Muscle of leg (tissue), 16 donors: ENCODE measurements at places on chromosomes 2 and 18. TPM values are rescaled to one million over a fixed set of nuclear protein-coding genes. Genes with fewer than 3 reads are reported as not detected.

Gene UGT1A5
- total RNA-seq, result not detected

Gene ONECUT2
- total RNA-seq, result 0.35 TPM

DNA sequence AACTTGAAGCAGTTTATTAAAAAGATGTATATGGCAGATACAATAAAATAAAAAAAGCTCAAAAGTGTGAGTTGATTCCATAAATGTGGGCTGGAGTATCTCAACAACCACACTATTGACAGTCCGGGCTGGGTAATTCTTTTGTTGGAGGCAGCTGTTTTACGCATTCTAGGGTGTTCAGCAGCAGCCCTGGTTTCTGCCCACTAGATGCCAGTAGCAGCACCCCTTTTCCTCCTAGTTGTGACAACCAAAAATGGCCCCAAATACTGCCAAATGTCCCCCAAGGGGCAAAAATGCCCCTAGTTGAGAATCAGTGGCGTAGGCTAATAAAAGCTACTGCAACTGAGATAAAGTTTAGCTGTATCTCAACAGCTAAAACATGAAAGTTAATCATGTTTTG is 44.8 kb downstream of the CHMP3 start:
- DNase-seq, result peak; percentile 8

DNA sequence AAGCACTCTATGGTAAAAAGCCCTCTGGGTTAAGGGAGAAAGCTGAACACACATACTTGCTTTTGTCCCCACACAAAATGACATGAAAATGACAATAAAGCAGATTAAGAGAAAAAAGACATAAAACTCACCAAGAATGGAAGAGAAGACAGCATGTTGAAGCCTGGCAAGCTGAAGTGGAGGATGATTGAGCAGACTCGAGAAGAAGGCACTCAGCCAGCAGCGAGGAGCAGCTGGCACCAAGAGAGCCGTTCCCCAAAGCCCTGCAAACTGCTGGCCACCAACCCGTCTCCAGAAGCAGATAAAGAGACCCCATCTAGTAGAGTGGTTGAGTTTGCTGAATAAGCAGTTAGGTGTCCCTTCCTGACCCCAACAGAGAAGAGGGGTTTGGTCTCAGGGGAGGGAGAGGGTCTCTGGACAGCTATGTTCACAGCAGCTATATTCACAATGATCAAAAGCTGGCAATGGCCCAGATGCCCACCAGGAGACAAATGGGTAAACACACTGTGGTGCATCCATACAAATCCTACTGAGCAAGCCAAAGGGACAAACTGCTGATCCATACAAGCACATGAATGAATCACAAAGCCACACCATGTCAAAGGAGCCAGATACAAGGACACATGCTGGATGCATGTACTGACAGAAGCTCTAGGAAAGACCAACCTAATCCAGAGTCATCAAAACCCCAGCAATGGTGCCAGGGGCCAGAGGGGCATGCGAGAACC is 36.9 kb downstream of the FAM168B start:
- peak; percentile 55 for DNase-seq

- no peak for DNase-seq
Measured at GRCh38 chr18:12579775-12580174, 78.1 kb downstream of the SPIRE1 start.

DNA sequence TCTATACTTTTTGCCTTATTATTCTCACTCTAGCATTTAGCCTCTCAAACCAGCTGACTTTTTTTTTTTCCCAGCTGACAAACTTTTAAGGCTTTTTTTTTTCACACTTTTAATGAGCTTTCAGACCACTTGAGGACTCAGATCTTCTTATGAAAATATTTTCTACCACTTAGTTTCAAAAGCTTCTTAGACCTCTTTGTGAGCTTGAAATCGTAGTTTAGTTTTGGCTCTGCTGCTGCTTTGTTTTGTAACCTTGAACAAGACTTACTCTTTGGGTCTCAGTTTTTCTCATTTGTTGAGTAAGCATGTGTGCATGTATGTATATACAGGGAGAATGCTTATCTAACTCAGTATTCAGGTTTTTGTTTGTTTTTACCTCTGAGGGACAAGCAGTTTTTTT is 3.5 kb downstream of the NBEAL1 start:
- DNase-seq, result peak; percentile 47

DNA sequence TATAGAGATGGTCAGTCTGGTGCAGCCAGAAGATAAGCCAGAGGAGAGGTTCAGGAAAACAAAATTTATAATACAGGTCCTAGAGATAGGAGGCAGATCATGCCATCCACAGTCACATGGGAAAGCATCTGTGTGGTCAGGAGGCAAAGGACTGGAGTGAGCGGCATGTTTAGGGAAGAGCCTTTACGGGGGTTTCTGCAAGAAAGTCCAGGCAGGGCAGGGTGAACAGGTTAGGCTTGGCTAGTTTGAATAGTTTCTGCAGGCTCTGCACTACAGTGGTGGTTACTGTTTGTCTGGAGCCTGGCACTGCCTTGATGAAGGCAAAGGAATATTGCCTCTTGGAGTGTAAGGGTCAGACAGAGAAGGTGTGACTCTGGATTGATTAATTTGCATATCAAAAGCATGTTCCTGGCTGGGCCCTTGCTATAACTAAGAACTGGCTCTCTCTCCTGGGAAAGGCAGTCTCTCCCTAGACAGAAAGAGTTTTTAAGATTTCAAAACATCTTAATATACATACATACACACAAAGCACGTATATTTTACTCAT is 1034.7 kb upstream of the CHAC2 start:
- DNase-seq, result no peak

GRCh38 chr2:54908591-54908990 is 141.7 kb downstream of the RTN4 start:
- no peak for DNase-seq

DNA sequence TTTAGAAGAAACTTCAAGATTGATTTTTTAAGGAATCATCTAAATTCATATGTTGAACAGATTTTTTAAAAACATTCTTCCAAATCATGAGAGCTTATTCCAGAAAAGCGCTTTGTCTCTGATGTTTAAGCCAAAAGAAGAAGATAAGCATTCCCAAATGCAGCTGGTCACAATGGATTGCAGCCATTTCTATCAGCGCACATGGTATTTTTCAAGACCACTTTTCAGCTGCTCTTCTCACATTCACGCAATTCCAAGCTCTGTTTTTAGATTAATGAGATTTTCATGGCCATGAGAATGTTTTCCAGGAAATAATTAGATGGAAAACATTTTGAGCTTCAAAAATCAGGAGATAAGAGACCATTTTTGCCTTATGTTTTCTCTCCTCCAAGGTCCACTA is 8.7 kb downstream of the OSBPL1A start:
- peak; percentile 86 for DNase-seq

GRCh38 chr2:127528487-127528886 is 2.2 kb upstream of the IWS1 start:
- DNase-seq, result peak; percentile 50
